ENCODE measurements at places on chromosomes 3 and 15.

GRCh38 chr3:89300981-89301380 lies 193.6 kb downstream of the EPHA3 start:
- no peak for DNase-seq

GRCh38 chr3:25094932-25095685 lies 333.0 kb upstream of the RARB start:
- DNase-seq = no peak

DNA sequence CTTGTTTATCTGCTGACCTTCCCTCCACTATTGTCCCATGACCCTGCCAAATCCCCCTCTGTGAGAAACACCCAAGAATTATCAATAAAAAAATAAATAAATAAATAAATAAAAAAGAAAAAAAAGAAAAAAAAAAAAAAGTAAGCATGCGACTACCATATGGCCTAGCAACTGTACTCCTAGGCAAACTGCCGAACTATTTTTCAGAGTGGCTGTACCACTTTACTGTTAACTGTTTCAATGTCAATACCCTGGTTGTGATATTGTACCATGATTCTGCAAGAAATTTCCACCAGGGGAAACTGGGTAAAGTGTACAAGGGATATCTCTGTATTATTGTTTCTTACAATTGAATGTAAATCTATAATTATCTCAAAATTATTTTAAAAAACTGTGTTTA lies 41.3 kb upstream of the MAP4 start:
- DNase-seq = no peak

GRCh38 chr3:49492969-49493368 lies 22.9 kb downstream of the DAG1 start:
- DNase-seq = no peak

- no peak for DNase-seq
These were observed 94.6 kb downstream of the FILIP1L start for GRCh38 chr3:100019719-100020118.

DNA sequence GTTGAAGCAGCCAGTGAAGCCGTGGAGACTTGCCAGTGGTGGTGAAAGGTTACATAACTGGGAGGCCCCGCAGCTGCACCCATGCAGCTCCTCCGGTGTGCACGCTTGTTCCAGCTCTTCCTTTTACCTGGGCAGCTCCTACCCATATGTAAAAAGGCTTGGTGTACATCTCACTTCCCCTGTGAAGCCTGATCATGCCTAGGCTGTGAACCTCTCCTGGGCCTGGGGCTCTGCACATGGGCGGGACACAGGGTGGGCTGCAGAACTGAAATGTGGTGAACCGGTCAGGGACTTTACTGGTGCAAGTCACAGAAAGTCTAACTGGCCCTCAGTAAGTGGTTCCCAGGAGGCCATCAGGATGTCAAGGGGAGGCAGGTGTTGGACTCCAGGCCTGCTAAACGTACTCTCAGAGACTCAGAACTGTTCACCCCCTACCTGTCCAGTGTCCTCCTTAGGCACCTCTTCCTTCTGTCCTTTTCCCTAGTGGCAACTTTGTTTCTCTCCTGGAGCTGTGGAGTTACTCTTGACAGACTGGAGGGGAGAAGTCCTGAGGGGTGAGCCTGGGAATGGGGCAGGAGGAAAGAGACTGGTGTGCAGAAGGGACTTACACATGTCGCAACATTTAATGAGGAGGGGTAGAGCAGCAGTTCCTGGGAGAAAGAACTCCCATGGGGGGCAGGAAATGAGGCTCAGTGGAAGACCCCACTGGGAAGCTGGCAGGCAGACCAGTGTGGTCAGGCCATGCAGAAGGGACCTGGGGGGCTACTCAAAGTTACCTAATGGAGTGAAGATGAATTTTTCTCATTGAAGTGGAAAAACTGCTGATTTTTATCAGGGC lies 148.1 kb downstream of the EEFSEC start:
- no peak for DNase-seq
